ENCODE measurements at places on chromosomes 13 and 19. TPM values are rescaled to one million over a fixed set of nuclear protein-coding genes. Genes with fewer than 3 reads are reported as not detected.

Gene IGFL3
- total RNA-seq, result 62.8 TPM

Gene IFT88
- total RNA-seq, result 10.3 TPM

Gene ERICH4
- not detected for total RNA-seq

Gene ATP7B
- total RNA-seq, result 11.5 TPM

Gene AMH
- total RNA-seq, result 3.1 TPM

Gene KXD1
- 83.9 TPM for total RNA-seq

Gene ANKRD24
- total RNA-seq, result 0.67 TPM

Gene SPRY2
- 46.1 TPM for total RNA-seq
